Neural progenitor cell (in vitro differentiated cells): ENCODE measurements at places on chromosomes 1 and 21. TPM values are rescaled to one million over a fixed set of nuclear protein-coding genes. Genes with fewer than 3 reads are reported as not detected.

The KRTAP12-2 gene
- not detected in 2 replicates for total RNA-seq

The UBL4B gene
- total RNA-seq, result not detected in 2 replicates

The CACNA1E gene
- 2.1 TPM in 2 replicates for total RNA-seq

The ADCY10 gene
- total RNA-seq, result not detected in 2 replicates

The VAV3 gene
- 1.1 and 1.7 TPM in 2 replicates for total RNA-seq

The GPR25 gene
- total RNA-seq, result not detected in 2 replicates

The FLG2 gene
- not detected in 2 replicates for total RNA-seq

The LEPR gene
- total RNA-seq, result 11.4 and 15.2 TPM in 2 replicates

The CRTC2 gene
- total RNA-seq, result 6.7 and 14.2 TPM in 2 replicates

The RAB7B gene
- 0.22 TPM in 1 of 2 replicates, not detected in the other for total RNA-seq

The GBP6 gene
- total RNA-seq, result not detected in 2 replicates

The ZNF678 gene
- total RNA-seq, result 46.8 and 63.8 TPM in 2 replicates

The KRTAP10-6 gene
- not detected in 2 replicates for total RNA-seq

The SYT2 gene
- 0.26 and 0.37 TPM in 2 replicates for total RNA-seq

The BCAR3 gene
- 11.7 and 12.4 TPM in 2 replicates for total RNA-seq

The PSMD4 gene
- 123 and 162 TPM in 2 replicates for total RNA-seq

The POU2F1 gene
- total RNA-seq, result 48.1 and 68.0 TPM in 2 replicates

The CD1B gene
- not detected in 2 replicates for total RNA-seq

The PRRX1 gene
- total RNA-seq, result 0.09 and 0.19 TPM in 2 replicates

The C8A gene
- total RNA-seq, result not detected in 2 replicates

The CD52 gene
- 2.5 and 7.3 TPM in 2 replicates for total RNA-seq

The ITLN1 gene
- total RNA-seq, result not detected in 2 replicates

The IPO13 gene
- total RNA-seq, result 7.2 and 13.2 TPM in 2 replicates

The SRSF11 gene
- total RNA-seq, result 251 and 281 TPM in 2 replicates
